Activated CD4-positive, CD25-positive, alpha-beta regulatory T cell treated with anti-CD3 and anti-CD28 coated beads, Interleukin-2, amount 50 U/mL, for 72 hours (primary cell): ENCODE measurements at places on chromosomes 5 and 9.
A peak's percentile ranks its signal among the peaks of the same experiment; 100 is the strongest.

- DNase-seq: no peak
These were observed 110.6 kb downstream of the PLPPR1 start for GRCh38 chr9:101139082-101139481.

DNA sequence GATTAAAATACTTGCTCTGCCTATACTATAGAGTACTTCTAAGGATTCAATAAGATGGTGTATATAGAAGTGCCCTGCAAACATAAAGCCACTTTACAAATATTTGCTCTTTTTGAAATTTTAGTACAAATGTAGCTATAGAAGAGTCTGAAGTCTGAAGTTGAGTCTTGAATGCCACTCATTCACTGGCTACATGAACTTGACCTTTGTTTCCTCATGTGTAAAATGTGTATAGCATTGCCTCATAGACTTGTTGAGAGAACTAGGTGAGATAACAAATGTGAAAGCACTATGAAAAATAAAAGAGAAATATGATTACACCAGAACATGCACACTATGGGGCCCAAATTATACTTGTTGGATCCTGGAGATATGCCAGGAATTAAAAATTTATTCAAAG is 244.7 kb downstream of the SEC61B start:
- DNase-seq: no peak

DNA sequence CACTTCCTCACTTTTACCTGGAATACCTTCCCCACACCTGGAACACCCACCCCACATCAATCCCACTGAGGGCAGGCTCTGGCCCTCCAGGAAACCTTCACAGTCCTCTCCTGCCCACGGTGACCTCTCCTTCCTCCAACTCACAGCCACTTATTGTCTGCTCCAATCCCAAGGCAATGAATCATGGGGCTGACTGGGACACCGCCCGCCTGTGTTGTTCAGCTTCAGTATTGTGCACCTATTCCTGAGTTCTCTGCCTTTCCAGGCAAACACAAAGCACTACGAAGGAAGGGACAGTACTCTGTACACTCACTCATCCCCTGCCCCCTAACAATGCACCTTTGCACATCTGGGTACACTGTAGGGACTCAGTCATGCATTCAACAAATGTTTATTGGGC is 7.3 kb downstream of the PCDH1 start:
- peak; percentile 22 for DNase-seq

DNA sequence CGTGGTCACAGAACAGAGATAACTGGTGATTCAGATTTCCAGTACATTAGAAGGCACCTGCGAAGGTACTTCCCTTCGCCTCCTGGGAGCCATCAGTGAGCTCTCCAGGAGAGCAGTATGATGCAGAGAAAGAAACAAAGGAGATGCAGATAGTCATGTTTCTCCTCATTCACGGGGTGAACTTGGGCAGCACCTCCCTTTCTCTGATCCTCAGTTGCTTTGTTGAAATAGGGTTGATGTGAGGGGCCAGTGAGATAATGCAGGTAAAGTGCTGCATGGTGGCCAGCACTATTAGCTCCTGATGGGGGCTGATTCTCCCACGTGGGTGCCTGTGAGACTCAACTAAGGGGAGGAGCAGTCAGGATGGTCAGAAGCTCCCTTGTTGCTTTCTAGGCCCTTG is 46.6 kb upstream of the ZNF169 start:
- DNase-seq: no peak

- DNase-seq: no peak
These were observed 6.0 kb upstream of the PLAC8L1 start for GRCh38 chr5:146111409-146111808.

DNA sequence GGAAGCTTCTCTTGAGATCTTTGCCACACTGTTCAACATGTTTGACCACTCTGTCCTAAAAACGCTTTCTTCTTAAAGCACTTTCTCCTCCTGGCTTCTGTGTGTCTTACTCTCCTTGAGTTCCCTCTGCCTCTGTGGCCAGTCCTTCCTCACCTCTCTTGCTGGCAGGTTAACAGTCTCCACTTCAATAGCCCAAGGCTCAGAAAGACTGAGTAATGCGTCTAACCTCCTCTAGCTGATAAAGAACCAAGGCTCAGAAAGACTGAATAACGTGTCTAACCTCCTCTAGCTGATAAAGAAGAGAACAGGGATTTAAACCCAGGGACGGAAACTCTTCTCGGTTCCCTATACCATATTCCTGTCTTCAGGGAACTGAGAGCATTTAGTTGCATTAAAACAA is 205.2 kb downstream of the AOPEP start:
- DNase-seq: no peak

GRCh38 chr5:128537221-128537999 is 635 bp downstream of the FBN2 start:
- DNase-seq: no peak

GRCh38 chr9:76557674-76558225 is 98.8 kb downstream of the GCNT1 start:
- no peak for DNase-seq

GRCh38 chr9:6545017-6545691 is 100.4 kb downstream of the GLDC start:
- no peak for DNase-seq

GRCh38 chr5:42887575-42887974 is 75.9 kb upstream of the SELENOP start:
- DNase-seq: no peak

- DNase-seq: no peak
These were observed 10.9 kb upstream of the SLC25A51 start for GRCh38 chr9:37914701-37915358.

- no peak for DNase-seq
These were observed 7.2 kb downstream of the NRG2 start for GRCh38 chr5:140035881-140036280.

GRCh38 chr9:77433675-77434445 is 214.3 kb downstream of the GNA14 start:
- no peak for DNase-seq

- no peak for DNase-seq
These were observed 157.2 kb upstream of the PHYKPL start for GRCh38 chr5:178389796-178390195.

- DNase-seq: no peak
These were observed 49.7 kb downstream of the ACTBL2 start for GRCh38 chr5:57432876-57433275.

- DNase-seq: no peak
These were observed 113.5 kb upstream of the PCA3 start for GRCh38 chr9:76650692-76651091.

DNA sequence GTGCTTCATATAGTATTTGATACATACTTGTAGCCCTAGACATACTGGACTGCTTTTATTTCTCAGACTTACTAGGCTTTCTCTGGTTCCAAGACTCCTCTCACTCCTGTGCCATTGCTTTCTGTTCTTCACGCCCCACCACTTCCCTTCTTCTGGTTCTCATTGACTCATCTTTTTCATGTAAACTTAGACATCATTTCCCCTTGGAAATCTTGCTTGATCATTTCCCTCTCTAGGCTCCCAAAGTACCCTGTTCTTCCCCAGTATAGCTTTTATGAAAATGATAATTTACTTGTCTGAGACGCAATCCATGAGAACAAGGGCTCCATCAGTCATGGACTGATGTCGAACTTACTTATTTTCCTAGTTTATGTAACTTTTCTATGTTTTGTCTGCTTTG is 83.5 kb downstream of the TLR4 start:
- no peak for DNase-seq

GRCh38 chr5:99320436-99320835 is 391.6 kb upstream of the CHD1 start:
- no peak for DNase-seq

DNA sequence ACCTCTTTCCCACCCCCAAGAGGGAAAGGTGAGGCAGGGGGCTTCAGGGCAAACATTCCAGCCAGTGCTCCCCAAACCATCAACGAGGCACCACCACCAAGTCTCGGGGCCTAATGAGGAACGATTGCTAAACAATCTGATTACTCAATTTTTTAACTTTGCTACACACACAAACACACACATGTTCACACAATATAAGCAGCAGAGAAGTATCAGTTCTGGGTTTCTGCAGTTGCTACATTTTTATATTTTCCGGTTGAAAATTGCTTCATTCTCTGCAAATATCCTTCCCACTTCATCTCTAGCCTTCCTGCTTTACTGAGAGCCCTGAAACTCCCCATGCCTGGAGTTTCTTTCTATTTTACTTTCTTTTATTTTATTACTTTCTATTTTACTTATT is 60.2 kb downstream of the FEM1C start:
- no peak for DNase-seq

GRCh38 chr9:75147638-75148037 is 59.3 kb downstream of the OSTF1 start:
- DNase-seq: no peak

DNA sequence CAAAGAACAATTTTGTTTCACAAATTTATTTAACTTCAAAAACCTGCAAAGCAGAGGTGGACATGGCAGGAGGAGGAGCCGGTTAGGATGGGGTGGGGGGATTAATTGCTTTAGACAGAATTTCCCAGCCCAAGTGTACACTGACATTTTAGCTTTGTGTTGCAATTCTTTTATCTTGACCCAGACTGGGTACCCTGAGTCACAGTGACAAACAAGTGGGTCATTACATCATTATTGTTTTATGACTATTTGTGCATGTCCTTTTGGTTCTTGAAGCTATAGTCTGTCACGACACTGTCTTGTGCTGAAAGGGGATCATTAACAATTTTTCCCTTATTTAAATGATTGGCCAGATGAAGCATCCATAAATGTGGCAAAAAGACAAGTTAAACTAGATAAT is 84.5 kb upstream of the VCAN start:
- DNase-seq: no peak

DNA sequence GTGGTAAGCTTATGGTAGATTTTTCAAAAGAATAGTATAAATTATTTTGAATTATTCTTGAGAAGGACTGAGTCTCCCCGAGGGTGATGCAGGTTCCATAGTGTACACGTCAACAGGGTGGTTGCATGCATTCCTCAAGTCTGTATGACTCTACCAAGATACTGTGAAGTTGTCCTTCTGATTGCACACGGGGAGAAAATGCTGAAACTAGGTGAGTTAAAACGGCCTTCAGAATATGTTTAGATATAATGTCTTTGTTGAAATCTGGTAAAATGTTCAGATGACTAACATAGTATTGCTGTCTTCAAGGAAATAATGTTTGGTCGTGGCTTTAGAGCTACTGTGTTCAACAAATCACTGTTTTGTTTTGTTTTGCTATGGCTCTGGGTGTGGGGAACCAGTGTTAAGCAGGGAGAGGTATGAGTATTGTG is 22.4 kb upstream of the TNFAIP8 start:
- DNase-seq: no peak

- no peak for DNase-seq
These were observed 15.4 kb upstream of the VDAC1 start for GRCh38 chr5:134020188-134020587.

DNA sequence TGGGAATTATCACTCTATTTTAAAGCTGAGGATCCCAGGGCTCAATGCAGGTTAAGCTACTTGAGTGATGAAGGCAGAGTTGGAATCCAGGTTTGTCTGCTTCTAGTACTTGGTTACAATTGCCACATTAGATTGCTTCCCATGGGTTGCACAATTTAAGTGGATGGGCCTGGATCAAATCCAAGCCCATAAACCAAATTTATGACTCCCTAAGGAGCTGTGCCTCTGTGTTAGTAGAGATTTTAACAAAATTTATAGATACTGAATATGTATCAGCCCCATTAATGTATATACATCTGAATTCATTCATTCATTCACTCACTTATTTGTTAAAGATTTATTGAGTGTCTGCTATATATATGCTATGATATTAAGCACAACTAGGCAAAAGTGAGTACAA is 332.3 kb upstream of the KLF9 start:
- no peak for DNase-seq

- no peak for DNase-seq
These were observed 57.5 kb downstream of the SIL1 start for GRCh38 chr5:139140591-139141071.
